ENCODE measurements at places on chromosomes 3 and 15.

- no peaks in the 10 kb centered on the region for H3K4me1 ChIP-seq
- no peaks in the 10 kb centered on the region for H3K36me3 ChIP-seq
- H3K27ac ChIP-seq, result no peak overlapping the region
- no peak for DNase-seq
- no peak overlapping the region for H3K4me3 ChIP-seq
These were observed 166.9 kb upstream of the TPM1 start for GRCh38 chr15:62875626-62876021.

DNA sequence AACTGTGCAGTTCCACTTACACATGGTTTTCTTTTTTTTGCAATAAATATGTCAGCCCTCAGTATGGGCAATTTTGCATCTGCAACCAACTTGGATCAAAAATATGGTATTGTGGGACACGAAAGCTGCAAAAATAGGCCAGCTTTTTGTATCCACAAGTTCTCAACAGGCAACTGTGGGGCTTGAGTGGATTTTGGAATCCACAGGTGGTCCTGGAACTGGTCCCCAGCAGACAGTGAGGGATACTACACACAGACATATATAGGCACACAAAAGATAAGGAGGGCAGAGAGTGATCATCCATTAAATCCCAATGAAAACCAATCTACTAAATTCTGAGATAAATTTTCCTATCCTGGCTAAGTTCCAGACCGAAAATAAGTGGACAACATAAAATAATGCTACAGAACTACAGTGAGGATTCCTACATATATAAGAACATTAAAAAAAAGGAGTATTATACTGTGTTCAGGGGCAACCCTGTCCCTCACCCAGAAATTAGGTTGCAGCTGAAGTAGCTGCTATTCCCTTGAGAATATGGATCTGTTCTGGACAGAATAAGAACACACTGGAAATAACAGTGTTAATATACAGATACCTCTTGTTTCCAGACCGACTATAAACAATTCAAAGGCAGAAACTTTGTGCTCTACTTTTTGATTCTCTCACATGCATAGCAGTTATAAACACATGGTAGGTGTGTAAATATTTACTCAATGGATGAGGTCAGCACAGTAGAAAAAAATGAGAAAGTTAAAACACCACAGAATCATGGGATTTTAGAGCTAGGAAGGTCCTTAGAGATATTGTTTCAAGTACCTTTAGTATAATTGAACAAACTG lies 25.4 kb downstream of the DENND4A start:
- H3K36me3 ChIP-seq, result no peaks in the 10 kb centered on the region
- no peak overlapping the region for H3K27ac ChIP-seq
- no peaks in the 10 kb centered on the region for H3K4me1 ChIP-seq
- no peak for DNase-seq
- no peaks in the 10 kb centered on the region for H3K27me3 ChIP-seq

DNA sequence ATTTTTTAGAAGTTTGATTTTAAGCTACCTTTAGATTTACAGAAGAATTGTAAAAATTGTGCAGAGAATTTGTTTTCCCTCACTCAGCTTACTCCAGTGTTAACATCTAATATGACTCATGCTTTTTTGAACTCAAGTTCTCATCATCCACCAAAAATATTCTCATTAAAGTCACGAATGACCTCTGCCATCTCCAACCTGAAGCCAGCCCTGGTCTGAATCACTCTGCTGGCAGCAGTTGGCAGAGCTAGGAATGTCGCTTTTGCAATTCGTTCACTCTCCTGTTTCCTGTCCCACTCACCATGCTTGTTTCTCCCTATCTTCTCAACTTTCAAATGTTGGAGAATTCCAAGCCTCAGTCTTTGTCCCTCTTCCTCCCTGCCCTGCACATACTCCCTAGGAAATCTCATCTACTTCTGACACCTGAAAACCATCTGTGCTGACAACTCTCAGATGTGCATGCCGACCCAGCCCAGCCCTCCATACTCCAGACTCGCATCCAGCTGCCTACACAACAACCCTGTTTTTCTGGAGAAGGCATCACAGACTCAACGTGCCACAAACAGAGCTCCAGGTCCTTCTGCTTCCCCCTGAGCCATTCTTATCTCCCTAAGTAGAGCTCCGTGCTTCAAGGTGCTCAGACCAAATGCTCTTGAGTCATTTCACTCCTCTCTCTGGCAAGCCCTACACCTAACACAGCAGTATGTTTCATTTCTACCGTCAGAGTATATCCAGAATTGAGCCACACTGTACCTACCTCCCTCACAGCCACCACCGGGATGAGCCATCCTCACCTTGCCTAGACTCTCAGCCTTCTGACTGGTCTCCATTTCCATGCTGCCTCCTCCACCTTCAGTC lies 24.9 kb downstream of the PRR23E start:
- no peak overlapping the region for H3K4me3 ChIP-seq
- no peak overlapping the region for H3K27ac ChIP-seq
- no peaks in the 10 kb centered on the region for H3K4me1 ChIP-seq
- DNase-seq, result no peak
- H3K27me3 ChIP-seq, result peaks cover 7% of the 10 kb centered on the region

- DNase-seq, result no peak
- H3K36me3 ChIP-seq, result no peaks in the 10 kb centered on the region
- no peaks in the 10 kb centered on the region for H3K27me3 ChIP-seq
- H3K4me3 ChIP-seq, result no peak overlapping the region
These were observed 15.7 kb upstream of the PPARG start for GRCh38 chr3:12273045-12273695.

DNA sequence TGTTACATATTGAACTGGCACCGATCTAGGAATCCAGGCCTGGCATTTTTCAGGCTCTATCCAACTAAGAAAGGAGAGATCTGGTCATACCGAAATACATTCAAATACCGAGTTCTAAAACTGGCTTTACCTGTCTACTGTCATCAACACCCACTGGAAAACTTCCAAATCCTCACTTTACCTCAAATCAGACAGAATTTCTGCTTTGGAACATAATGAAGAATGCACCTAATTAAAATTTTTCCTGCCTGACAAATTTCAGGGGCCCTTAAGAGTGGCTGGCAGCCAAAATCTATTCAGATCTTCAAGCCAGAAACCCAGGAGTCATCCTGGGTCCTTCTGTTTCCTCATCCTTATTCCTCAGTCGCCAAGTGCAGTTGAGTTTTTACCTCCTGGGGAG lies 198.6 kb upstream of the FEZF2 start:
- no peak for DNase-seq
- no peaks in the 10 kb centered on the region for H3K4me1 ChIP-seq
- peaks cover 4% of the 10 kb centered on the region for H3K27me3 ChIP-seq
- H3K4me3 ChIP-seq, result no peak overlapping the region

GRCh38 chr3:195870442-195870841 lies 37.9 kb downstream of the TNK2 start:
- no peaks in the 10 kb centered on the region for H3K36me3 ChIP-seq
- H3K27me3 ChIP-seq, result no peaks in the 10 kb centered on the region
- peaks cover 34% of the 10 kb centered on the region for H3K4me1 ChIP-seq
- H3K4me3 ChIP-seq, result no peak overlapping the region

DNA sequence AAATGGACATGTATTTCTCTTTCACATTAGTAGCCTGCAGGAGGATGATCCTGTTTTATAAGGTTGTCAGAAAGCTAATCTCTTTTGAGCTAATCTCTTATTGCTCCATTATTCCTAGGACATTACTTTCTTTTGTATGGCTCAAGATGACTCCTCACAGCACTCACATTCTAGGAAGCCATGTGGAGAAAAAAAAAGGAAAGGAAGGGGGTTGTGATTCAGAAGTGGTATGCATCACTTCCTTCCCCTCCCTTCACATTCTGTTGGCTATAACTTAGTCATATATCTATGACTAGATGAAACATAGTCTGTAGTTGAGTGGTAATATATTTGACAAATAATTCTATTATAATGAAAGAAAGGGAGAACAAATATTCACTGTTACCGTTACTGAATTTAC lies 168.8 kb upstream of the TTC14 start:
- no peak overlapping the region for H3K27ac ChIP-seq
- H3K4me1 ChIP-seq, result no peaks in the 10 kb centered on the region
- no peaks in the 10 kb centered on the region for H3K36me3 ChIP-seq
- no peak for DNase-seq
- no peak overlapping the region for H3K4me3 ChIP-seq

DNA sequence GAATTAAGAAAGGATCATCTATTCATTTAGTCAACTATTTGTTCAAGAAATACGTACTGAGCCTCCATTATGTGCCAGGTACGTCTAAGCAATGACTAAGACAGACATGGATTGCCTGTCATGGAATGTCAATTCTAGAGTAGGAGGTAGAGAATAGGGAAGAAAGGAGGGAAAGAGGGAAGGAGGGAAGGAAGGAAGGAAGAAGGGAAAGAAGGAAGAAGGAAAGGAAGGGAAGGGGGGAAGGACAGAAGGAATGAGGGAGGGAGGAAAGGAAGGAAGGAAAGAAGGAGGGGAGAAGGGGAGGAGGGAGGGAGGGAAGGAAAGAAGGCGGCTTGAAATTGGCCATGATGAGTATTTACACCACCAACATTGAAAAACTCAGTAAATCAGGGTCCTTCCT lies 39.3 kb upstream of the RFTN1 start:
- H3K4me1 ChIP-seq, result no peaks in the 10 kb centered on the region
- H3K27me3 ChIP-seq, result no peaks in the 10 kb centered on the region

DNA sequence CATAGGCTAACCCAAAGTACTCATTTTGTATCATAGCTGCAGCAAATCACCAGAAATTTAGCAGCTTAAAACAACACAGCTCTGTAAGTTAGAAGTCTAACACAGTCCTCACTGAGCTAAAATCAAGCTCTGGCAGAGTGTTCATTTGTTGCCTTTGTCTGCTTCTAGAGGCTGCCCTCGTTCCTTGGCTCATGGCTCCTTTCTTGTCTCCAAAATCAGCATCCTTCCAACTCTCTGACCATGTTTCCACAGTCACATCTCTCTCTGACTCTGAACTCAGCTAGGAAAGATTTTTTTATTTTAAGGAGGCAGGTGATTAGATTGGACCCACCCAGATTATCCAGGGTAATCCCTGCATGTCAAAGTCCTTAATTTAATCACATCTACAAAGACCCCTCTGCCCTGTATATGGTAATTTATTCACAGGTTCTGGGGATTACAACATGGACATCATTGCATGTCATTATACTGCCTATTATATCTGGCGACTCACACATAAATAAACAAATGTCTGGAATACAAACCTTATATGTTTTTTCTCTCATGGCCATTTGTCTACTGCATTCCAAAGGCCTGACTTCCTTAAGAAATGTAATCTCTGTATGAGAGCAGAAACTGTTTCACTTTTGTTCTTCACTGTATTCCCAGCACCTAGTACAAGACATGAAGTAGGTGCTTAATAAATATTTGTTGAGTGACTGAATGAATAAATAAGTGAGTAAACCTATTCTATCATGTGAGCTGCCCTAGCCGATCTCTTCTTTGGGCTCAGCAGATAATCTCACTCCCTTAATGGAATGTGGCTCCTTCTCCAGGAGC lies 15.1 kb upstream of the UACA start:
- no peak for DNase-seq
- peaks cover 6% of the 10 kb centered on the region for H3K4me1 ChIP-seq
- H3K4me3 ChIP-seq, result no peak overlapping the region
- H3K27ac ChIP-seq, result no peak overlapping the region

DNA sequence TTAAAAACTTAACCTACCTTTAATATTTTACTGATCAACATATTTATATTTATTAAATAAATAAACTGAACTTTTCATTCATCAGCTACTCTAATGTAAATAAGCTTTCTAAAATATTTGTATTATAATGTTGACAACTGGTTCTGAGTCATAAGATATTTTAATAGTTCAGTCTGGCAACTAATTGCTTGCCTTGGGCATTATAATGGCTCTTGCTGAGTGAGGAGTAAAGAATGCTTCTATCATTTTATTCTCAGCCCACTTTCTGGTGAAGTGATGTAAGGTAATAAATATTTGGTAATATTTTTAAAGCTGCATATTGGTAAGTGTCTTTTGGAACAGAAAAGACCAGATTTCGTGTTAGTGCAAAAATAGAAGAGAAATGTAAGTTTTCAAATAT lies 81.5 kb downstream of the DIPK2A start:
- no peak for DNase-seq
- H3K27ac ChIP-seq, result no peak overlapping the region
- no peaks in the 10 kb centered on the region for H3K36me3 ChIP-seq
- no peaks in the 10 kb centered on the region for H3K27me3 ChIP-seq
- H3K4me3 ChIP-seq, result no peak overlapping the region
- no peaks in the 10 kb centered on the region for H3K4me1 ChIP-seq

DNA sequence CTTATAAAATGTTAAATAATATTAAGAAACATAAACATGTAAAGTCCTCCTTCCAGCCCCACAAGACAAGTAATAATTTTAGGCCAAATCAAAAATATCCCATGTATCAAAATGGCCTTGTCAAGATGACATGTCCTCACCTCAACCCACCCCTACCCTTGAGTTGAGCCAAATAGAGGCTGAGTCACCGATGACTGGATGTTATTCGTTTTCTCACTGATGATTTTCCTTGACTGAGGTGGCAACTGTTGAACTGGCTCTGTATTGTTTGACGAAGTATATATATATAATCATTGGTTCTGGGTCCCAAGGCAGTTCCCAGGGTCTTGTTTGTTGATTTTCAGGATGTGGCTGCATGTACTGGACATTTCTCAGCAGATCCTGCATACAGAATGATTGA lies 75.3 kb downstream of the TMEM108 start:
- H3K4me3 ChIP-seq, result no peak overlapping the region
- H3K27ac ChIP-seq, result no peak overlapping the region
- DNase-seq, result no peak
- H3K4me1 ChIP-seq, result no peaks in the 10 kb centered on the region
- peaks cover 28% of the 10 kb centered on the region for H3K27me3 ChIP-seq

- H3K27ac ChIP-seq, result no peak overlapping the region
- no peak for DNase-seq
These were observed 19.9 kb downstream of the SHOX2 start for GRCh38 chr3:158086361-158086760.

DNA sequence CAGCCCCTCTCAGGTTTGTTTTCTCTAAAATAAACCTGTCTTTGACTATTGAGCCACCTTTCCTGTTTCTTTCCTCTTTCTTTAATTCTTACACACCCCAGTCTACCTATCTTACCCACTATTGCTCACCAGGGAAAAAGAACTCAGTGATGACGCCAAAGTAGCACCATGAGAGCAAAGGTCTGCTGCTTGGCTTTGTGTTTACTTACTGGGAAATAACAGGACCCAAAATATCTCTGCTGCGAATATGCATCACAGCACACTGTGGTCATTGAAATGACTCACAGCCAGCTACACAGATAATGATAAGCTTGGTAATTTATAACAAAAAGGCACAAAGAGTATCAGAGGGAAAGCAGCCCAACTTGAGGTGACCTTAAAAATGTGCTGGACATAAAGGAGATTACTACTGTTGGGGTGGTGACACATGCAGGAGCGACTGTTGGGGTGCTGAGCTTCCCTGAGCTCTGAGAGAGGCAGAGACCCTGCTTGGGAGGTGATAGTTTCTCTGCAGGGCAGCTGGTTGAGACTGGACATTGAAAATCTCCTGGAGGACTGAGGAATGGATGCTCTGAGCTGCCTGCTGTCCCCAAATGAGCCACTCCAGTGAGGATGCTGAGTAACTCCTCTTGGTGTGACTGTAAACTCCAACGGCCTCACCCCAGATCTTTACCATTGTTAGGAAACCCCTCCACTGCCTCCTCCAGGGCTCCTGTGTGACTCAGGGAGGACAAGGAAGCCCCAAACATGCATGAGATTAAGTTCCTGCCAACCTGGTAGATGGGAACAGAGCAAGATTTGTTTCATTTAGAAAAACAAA lies 14.5 kb downstream of the EFCAB12 start:
- no peaks in the 10 kb centered on the region for H3K4me1 ChIP-seq
- H3K27me3 ChIP-seq, result peaks cover 3% of the 10 kb centered on the region
- no peak overlapping the region for H3K27ac ChIP-seq
- H3K36me3 ChIP-seq, result no peaks in the 10 kb centered on the region

- peaks cover 4% of the 10 kb centered on the region for H3K4me1 ChIP-seq
- H3K27ac ChIP-seq, result no peak overlapping the region
- H3K4me3 ChIP-seq, result no peak overlapping the region
- no peaks in the 10 kb centered on the region for H3K36me3 ChIP-seq
- no peak for DNase-seq
These were observed 9.2 kb upstream of the MME start for GRCh38 chr3:155070932-155071387.

All from HCT116 (cell line).